ENCODE measurements at places on chromosomes 2 and 18.

GRCh38 chr2:223580951-223581350, 21.2 kb downstream of the SCG2 start:
- no peak for DNase-seq

- DNase-seq: no peak
These were observed 214.4 kb downstream of the ZNF385B start for GRCh38 chr2:179646862-179647587.

- DNase-seq: no peak
These were observed 205.2 kb downstream of the SP3 start for GRCh38 chr2:173759959-173760358.

DNA sequence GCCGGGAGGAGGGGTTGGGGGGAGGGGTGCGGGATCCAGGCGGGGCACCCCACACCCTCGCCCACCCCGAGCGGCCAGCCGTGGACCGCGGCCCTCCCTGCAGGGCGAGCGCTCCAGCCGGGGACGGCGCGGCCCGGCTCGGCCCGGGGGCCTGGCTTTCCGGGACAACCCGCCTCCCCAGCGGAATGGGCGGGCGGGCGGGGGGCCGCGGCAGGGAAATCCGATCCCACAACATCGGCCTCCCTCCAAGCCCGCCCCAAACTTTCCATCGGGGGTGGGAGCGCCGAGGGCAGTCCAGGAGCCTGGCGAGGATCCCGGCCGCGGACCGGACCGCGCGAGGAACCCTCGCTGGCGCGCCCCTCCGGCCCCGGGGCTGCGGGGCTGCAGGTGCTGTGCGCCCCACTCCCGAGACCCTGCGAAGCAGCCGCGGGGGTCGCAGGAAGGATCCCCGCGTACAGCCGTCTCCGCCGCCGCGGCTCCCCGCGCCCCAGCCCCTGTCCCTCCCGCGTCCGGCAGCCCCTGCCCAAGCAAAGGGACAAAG, 529 bp downstream of the SEMA4C start:
- DNase-seq: peak; percentile 87

- no peak for DNase-seq
These were observed 12.0 kb upstream of the ZNF396 start for GRCh38 chr18:35389095-35389618.

GRCh38 chr2:198054299-198054698, 249.9 kb downstream of the PLCL1 start:
- DNase-seq: no peak

DNA sequence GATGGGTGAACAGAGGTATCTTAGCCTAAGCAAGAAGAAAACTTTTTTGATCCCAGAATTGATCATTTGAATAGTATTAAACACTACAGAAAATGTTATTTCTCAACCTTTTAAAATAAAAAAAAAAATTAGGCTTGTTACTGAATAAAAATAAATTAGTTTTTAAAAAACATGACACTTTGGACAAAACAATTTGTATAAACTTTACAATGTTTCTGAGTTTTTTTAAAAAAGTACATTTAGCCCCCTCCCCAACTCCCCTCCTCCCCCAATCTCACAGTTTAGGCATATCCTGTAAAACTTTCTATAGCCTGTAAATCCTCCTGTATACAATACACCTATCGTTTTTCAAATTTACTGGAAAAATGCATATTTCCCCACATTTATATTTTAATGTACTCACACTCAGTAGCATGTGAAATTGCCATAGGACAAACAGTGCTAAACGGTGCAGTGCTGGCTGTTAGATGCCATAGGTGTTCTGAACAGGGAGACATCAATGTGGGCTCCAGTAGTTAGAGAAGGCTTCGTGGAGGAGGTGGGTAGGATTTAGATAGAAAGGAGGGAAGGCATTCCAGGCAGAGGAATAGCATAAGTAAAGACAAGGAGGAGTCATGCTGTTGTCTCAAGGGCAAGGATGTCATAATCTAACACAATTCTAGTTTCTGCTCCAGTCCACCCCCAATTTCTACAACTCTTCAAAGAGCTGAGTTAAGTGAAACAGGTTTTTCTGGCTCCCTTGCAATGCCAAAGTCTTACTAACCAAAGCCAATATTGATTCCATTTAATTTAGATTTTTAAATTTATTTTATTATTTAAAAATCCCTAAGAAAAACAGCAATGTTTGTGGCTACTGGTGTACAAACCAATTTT, 50.9 kb downstream of the SP3 start:
- DNase-seq: no peak

GRCh38 chr2:47015206-47015605, 99.6 kb upstream of the MCFD2 start:
- DNase-seq: no peak

DNA sequence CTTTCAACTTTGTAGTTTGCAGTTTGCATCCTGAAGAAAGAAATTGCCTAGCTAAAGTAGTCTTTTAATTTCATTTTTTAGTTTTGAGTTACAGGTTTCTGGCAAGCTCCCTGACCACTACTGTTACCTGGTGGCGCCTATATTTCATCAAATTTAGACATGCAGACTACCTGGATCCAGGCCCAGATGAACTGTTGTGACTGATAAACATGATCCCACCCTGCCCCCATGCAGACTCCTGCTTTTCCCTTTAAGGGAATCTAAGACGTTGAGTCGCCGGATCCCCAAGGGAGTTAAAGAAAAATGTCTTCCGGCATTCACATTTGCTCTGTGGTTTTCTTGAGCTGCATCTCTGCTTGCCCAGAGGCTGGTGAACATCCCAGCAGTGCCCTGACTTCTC, 22.2 kb downstream of the METAP1D start:
- no peak for DNase-seq

GRCh38 chr2:227597036-227597435, 1.7 kb upstream of the SCYGR2 start:
- no peak for DNase-seq

DNA sequence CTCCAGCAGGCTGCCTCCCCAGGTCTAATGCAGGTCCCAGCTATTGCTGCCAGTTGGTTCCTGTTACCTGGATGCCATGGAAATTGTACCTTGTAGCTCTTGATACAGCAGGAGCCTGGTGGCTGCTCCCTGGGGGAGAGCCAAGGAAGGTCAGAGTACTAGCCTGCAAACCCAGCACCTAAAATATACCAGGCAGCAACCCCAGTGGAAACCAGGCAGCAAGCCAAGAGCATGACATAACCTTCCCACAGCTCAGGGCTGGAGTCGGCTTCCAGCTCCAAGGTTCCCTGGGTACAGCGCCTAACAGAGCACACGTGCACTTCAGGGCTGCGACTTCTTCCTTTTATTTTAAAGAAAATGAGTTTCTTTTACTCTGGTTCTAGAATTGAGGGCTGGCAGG, 30.3 kb downstream of the TNP1 start:
- peak; percentile 70 for DNase-seq

- no peak for DNase-seq
These were observed 265.5 kb downstream of the TGIF1 start for GRCh38 chr18:3715231-3716080.

- no peak for DNase-seq
These were observed 306.7 kb downstream of the RDH14 start for GRCh38 chr2:18253686-18254197.
